ENCODE measurements at places on chromosomes 4 and X. TPM values are rescaled to one million over a fixed set of nuclear protein-coding genes. Genes with fewer than 3 reads are reported as not detected.

TNIP3 gene
- 2.7 TPM for total RNA-seq

- DNase-seq = peak; percentile 15
Observed at GRCh38 chrX:46953137-46953527, 40.9 kb downstream of the JADE3 start.

MYOZ2 gene
- not detected for total RNA-seq

LRP2BP gene
- 0.60 TPM for total RNA-seq

UVSSA gene
- total RNA-seq = 20.0 TPM

GRCh38 chrX:131821945-131822622 lies 201.0 kb upstream of the STK26 start:
- no peak for DNase-seq

GRCh38 chrX:1323315-1323714 lies 13.3 kb upstream of the IL3RA start:
- peak; percentile 83 for DNase-seq

ANXA3 gene
- total RNA-seq = 3.0 TPM

CXorf65 gene
- total RNA-seq = 11.3 TPM

Measured in activated naive CD4-positive, alpha-beta T cell treated with anti-CD3 and anti-CD28 coated beads for 36 hours (primary cell).